ENCODE measurements at places on chromosomes 11 and 22.

- DNase-seq: no peak
These were observed 485.7 kb upstream of the ANO5 start for GRCh38 chr11:21707116-21707739.

DNA sequence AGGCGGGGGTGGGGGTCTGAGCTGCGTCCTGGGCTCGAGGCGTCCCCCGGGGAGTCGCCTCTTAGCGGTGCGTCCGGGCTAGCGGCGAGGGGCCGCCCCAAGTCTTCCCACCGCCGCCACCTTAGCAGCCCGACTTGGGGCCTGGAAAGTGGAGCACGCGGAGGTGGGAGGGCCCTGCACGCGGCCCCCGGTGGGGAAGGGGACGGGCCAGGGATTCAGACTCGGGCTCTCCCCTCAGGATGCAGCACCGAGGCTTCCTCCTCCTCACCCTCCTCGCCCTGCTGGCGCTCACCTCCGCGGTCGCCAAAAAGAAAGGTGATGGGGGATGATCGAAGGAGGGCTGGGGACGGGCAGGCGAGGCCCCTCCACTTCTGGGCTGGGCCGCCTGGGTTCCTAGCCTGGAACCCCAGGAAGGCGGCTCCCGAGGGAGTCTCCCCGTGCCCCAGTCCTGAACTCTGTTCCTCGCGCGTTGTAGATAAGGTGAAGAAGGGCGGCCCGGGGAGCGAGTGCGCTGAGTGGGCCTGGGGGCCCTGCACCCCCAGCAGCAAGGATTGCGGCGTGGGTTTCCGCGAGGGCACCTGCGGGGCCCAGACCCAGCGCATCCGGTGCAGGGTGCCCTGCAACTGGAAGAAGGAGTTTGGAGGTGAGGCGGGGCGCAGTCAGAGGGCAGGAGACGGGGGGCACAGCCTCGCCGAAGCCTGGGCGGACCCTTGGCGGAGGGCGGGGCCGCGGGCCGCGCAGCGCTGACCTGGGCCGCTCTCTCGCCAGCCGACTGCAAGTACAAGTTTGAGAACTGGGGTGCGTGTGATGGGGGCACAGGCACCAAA, 563 bp downstream of the MDK start:
- no peak for DNase-seq

DNA sequence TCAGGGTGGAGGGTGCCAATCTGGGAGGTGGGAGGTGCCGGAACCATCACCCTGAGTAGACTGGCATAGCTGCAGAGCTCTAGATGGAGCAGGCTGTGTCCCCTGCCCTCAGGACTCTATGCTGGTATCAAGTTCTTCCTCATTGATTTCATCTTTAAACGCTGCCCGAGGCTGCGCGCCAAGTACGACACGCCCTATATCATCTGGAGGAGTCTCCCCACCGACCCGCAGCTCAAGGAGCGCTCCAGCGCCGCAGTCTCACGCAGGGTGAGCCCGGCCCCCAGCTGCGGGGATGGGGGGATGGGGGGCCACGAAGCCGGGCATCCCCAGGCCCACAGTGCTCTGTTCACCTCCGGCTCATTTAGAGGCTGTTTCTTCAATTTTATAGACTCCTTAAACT, 52.5 kb downstream of the GRAMD4 start:
- no peak for DNase-seq

DNA sequence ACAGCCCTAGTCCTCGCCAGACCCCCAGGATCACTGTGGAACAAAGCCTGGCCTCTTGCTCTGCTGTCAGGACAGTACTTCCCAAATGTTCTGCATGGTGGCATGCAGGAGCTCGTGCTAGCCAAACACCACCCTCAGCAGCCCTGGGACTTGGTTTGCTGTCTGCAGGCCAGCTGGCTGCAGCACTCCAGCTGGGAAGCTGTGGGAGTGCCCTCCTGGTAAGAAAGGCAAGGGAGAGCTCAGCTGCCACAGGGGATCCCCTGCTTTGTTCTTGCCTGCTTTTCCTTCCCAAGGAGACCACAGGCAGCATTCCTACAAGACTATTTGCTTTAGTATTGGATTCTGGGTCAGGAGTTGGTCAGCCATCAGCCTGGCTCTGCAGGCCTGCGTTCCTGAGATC, 27.9 kb downstream of the TCIRG1 start:
- no peak for DNase-seq

GRCh38 chr11:111310088-111310487, 11.7 kb downstream of the POU2AF3 start:
- DNase-seq: no peak

DNA sequence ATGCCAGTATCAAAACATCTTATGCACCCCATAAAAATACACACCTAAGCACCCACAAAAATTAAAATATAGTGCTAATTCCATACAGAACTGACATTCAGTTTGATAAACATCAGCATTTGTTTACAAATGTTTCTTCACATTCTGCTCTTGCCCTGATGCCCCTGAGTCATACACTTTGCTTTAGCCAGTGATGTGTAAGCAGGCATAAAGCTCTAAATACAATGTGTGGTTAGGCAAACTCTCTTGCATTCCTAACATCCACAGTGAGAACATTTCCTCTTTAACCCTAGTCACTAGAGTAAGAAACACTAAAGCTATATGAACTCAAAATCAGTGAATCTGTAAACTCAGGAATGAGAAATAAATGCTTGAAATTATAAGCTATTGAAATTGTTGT, 1060.7 kb downstream of the FAM181B start:
- no peak for DNase-seq

DNA sequence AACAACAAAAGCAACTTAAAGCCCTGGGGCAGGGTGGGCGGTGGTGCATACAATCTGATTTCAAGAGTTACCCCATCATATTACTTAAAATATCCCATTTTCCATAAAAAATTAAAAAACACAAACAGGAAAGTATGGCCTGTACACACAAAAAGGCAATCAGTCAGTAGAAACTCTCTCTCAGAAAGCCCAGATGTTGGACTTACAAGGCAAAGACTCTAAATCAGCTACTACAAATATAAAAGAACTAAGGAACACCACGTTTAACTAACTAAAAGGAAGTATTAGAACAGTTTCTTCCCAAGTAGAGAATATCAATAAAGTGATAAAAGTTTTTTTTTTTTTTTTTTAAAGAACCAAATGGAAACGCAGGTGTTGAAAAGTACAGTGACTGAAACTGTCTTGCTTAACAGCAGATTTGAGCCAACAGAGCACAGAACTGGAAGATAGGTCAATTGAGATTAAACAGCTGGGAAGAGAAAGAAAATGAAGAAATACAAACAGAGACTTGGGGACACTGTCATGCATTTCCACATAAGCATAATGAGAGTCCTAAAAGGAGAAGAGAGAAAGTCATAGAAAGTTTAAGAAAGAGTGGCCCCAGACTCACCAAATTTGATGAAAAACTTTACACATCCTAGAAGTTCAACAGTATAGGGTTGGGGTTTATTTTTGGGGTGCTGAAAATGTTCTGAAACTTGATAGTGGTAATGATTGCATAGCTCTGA, 8.6 kb downstream of the SC5D start:
- DNase-seq: no peak

DNA sequence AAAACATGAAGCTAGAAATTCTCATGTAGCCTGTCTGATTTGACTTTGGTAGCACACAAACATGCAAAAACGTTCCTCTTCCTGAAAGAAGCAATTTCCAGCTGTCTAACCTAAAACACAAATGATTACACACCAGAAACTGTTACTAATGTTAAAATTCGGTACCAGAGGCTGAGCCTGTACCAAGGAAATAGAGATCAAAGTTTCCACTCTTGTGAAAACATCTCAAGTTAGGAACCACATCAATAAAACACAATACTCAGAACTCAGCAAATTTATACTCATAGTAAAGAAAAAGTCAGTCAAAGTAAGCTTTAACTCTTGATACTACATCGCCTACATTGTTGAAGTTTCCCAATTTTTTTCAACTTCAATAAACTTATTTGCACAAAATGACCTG, 107.8 kb downstream of the FCHSD2 start:
- no peak for DNase-seq

GRCh38 chr11:20068691-20069090, 91.6 kb downstream of the DBX1 start:
- no peak for DNase-seq

GRCh38 chr22:28600546-28601143, 79.0 kb downstream of the TTC28 start:
- no peak for DNase-seq

GRCh38 chr11:45147891-45148675, 1.6 kb downstream of the PRDM11 start:
- no peak for DNase-seq

DNA sequence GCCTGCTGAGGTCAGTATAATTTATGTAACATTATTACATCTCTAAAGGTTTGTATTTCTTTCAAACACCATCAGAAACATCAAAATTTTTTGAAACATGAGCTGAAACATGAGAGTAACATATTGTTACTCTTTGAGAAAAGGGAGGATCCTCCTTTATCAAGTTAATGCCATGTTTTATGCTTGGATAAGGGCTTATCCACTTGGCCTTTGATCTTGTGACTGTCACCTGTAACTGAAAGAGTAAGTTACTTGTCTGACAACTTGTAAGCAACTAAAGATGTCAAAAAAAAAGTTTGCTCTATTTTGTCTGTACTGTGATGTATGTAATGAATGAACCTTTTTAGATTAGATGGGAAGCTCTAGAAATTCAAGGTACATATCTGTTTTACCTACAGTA, 59.6 kb downstream of the FAR1 start:
- DNase-seq: no peak

GRCh38 chr22:46444390-46444854, 93.0 kb downstream of the CELSR1 start:
- DNase-seq: no peak

- DNase-seq: no peak
These were observed 647 bp downstream of the SWAP70 start for GRCh38 chr11:9664276-9665171.

DNA sequence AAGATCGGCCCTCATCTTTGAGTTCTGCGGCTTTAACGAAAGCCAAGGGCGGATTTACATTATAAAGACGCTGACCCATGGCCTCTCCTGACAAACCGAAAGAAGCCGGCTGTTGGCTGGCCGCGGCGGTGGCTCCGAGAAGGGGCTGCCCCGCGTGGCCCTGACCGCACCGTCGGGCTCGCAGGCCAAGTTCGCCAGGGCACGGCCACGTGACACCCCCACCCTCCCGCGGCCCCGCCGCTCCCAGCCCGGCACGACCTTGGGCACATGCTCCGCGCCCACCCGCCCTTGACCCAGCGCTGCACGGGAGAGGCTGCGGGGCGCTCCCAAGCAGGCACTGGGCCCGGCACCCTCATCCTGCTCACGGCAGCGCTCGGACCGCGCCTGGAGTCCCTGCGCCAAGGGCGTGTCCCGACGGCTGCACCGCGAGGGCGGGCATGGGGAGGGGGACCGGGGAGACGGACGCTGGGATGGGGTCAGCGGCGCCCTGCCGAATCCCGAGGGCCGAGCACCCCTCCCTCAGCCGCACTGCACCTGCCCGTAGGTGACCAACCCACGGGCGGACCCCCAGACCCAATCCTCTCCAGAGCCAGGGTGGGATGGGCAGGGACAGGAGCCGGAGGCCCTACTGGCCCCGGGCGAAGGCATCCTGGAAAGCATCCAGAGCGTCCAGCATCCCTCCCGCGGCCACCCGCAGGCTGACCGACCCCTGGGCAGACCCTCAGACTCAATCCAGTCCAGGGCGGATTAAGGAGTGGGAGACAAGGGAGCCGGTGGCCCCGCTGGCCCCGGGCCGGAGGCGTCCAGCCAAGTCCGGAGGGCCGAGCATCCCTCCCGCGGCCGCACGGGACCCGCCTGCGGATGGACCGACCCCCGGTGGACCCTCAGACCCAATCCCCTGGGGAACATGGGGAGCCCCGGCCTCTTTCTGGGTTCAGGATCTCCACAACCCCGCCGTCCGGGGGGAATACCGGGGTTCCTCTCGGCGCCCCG, 759 bp downstream of the CPT1A start:
- DNase-seq: peak; percentile 41

DNA sequence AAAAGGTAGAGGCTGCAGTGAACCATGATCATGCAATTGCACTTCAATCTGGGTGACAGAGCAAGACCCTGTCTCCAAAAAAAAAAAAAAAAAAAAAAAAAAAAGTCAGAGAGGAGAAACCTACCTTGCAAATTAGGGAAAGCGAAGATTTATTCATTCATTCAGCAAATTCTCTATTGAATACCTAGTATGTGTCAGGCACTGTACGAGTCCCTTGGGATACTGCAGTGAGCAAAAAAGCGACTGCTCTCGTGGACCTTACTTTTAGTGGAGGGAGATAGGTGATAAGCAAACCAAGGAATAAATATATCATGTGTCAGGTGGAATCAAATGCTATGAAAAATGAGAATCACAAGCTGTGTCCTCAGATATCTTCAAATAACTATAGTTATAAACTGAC, 101.3 kb downstream of the STIM1 start:
- DNase-seq: no peak

GRCh38 chr22:29476116-29476515, 3.9 kb upstream of the NEFH start:
- DNase-seq: no peak

DNA sequence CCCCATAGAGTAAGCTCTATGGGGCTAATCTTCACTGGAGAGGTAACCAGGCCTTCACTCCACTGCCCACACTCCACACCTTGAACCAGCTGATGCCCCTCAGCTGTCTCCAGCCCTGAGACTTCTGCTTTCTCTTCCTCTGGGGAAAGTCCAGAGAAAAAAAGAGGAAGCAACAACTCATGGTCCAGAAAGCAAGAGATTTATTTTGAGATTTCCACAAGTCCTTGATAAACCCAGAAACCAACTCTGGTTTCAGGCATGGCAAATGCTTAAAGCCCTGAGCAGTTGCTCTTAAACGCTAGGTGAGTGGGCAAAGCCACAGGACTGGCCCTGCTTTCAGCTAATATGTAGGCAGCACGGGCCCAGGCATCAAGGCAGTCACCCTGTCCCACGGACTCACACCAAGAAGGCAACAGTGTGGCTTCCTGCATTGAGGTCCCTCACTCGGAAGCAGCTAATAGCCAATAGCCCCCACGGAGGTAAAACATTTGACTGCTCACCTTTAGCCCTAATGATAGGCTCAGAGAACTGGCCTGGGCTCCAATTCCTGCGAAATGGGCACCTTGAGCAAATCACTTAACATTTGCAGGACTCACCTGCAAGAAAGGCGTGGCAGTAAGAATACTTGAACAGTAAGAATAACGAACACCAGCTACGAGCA, 4.3 kb downstream of the CYB561A3 start:
- no peak for DNase-seq

GRCh38 chr11:112524798-112525197, 264.1 kb upstream of the PLET1 start:
- DNase-seq: no peak

- no peak for DNase-seq
These were observed 94.3 kb downstream of the GAB2 start for GRCh38 chr11:78323363-78323762.

- DNase-seq: no peak
These were observed 10.3 kb upstream of the TSSC4 start for GRCh38 chr11:2390091-2390724.

GRCh38 chr22:28855355-28856094, 27.8 kb upstream of the ZNRF3 start:
- no peak for DNase-seq

GRCh38 chr11:8926236-8926635, 6.5 kb downstream of the C11orf16 start:
- no peak for DNase-seq

GRCh38 chr22:23754980-23755636, 883 bp upstream of the VPREB3 start:
- no peak for DNase-seq
